ENCODE measurements at places on chromosomes 7 and 10.

- no peak for DNase-seq
These were observed 60.6 kb upstream of the FRMD4A start for GRCh38 chr10:14391342-14391741.

GRCh38 chr7:25069900-25070443 is 55.1 kb downstream of the CYCS start:
- peak; percentile 31 for DNase-seq

- DNase-seq: no peak
These were observed 230.4 kb downstream of the TMEM178B start for GRCh38 chr7:141304291-141304690.

DNA sequence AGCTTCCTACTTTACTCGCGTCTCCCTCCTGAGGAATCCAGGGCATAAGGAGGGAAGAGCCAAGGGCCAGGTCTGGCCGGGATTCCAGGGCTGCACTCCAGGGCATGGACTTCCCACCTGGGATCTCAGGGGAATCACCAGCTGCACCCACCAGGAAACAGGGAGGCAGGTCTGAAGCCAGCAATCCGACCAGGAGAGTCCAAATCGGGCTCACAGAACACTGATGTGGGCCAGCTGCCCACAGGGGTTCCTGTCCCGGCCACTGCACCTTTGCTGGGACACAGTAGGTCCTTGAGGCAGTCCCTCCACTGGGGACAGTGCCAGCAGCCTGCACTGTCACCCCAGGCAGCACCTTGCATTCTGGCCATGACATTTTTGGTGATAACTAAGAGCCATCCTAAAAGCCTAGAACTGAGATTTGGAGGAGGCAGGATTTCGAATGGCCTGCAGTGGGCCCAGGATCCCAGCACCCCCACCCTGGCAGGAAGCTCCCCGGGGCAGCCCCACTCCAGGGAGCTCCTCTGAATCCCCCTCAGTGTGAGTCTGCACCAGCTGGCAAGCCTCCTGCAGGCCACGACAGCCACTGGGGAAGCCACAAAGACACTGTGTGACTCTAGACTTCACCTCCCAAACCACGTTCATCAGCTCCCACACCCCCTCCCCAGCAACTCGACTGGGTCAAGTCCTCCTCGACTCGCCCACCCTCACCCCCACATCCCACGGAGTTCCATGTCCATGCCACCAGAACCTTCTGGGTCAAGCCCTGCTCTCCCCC is 71.5 kb upstream of the PPP2R2D start:
- no peak for DNase-seq

DNA sequence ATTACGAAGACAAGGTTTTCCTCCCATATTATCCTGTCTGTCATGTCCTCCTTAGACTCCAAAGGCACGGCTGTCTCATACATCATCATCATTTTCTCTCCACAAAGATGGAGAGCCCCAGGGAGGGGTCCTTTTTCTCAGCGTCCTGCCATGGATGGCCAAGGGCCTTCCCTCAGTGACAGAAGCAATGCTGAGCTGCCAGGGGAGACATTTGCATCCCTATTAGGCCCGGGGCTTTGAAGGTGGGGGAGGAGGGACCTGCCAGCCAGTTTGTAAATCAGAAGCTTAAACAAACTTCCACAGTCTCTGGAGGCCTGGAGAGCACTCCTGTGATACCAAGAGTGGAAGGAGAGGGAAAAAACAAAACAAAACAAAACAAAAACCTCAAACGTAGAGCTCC is 112.4 kb upstream of the ADO start:
- no peak for DNase-seq

DNA sequence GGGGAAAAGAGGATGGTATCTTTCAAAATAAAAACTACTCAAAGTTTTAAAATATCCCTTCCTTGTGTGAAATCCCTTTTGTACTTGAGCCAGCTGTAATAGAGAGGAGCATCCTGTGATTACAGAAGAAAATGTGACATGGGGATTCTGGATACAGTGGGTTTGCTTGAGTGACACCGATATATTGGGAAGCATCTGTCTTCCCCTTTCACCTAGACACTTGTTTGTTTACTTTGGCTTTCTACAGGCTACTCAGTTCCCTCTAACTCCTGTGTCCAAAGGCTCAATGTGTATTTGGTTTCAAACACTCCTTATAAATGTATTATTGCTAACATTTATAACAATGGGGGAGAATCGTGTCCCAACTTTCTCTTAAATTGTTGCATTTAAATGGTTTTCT is 24.4 kb downstream of the CPED1 start:
- no peak for DNase-seq

DNA sequence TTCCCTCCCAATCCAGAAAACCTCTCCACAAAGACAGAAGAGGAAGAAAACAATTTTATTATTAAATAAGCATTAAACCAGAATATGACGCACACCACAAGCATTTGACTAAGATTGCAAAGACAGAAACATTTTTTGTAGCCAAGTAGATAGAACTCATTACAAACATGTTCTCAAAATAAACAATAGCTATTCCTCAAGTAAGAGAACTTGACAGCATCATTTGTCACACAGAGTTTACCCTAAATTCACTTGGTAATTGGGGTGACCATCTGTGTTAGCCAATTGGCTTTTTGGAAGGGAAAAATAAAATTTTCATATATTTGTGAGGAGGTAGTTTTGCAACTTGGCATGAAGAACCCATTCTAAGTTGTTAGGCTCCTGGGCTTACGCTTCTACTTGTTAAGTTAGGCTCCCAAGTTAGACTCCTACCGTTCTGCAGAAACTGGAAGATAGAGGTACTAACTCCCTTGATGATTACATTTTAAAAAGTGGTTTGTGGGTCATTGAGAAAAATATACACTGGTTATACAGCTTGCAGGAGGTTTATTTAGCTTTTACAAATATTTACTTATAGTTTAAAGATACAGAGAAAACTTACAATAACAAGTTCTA is 618.6 kb upstream of the CNTNAP2 start:
- DNase-seq: no peak

DNA sequence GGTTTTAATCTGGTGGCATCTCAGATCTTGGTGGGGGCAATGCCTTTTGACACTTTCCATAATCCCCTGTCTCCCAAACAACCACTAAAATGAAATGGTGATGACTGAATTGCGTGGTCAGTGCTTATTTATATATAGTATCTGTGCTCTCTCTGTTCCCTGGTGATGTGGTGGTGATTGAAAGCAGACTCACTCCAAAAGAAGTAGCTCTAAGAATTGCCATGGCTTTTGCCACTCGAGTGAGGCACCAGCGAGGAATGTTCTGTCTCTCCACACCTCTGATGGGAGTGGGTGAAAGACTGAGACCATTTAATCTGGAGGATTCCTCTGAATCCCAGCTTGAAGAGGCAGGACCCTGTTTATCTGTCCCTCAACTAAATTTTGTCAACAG is 2.8 kb downstream of the DUSP5 start:
- DNase-seq: no peak

DNA sequence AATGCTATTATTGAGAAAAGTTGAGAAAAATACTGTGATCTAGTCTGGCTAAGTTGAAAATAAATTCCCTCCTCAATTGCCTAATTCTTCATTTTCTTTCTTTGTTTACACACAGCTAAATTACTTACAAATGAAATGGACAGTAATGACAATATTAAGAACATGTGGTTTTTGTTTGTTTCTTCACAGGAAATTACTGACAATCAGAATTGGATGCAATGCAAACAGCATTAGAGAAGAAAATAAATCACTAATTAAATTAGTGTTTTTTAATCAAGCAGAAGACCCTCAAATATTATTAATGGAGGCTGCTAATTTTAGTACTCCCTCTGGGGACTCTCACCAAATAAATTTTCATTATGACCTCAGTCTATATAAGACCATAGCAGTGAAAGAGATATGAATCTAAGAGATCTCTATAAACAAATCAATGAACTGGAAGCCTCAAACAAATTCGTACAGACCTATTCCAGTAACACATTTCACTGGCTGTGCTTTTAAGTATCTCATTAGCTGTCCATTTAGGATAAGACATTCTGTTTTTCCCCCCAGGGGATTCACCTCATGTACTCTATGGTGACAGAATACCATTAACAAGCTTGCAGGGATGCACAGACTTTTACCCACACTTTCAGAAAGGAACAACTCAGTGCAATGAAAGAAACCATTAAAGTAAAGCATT is 202.0 kb upstream of the DGKB start:
- no peak for DNase-seq

DNA sequence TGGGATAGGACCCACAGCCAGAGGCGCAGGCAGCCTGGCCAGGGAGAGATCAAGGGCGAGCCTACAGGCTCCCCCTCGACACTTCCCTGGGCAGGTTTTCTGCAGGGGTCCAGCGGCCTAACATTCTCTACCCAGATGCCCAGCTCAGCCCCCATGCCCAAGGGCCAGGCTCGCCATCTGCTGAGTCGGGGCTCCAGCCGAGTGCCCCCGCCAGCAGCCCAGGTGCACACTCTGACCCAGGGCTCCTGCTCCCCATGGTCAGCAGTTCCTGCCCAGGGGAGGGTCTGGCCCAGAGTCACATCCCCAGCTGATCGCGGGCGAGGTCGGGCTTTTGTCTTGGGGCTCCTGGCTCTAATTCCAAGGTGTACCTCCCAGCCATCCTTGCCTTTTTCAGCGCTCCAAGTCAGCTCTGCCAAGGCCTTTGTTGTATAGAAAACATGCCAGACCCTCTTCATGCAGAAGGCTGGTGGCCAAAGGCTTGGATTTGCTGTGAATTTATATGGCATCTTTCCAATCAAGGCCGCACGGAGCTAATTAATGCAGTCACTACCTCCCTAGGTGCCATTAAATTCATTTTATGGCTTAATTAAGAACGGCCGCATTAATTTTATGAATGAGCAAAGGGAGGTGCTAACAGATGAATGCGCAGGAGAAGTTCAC is 120.6 kb downstream of the LRRC18 start:
- DNase-seq: no peak

DNA sequence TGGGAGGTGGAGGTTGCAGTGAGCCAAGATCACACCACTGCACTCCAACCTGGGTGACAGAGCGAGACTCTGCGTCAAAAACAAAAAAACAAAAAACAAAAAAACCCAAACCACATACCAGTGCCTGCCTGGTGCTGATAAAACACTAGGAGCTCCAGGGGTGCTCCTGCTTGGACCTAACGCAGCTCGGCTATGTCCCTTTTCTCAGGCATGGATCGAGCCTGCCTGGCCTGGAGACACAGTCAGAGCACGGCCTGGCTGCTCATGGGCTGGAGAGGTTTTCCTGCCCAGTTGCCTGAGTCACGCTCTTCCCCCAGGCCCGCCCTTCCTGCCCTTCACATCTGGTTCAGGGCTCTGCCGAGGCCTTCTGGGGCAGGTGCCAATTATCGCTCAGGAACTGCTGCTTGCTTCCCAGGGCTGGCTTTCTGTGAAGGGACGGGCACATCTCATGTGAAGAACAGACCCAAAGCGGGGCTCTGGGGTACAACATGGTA is 12.6 kb upstream of the NPFFR1 start:
- DNase-seq: no peak

DNA sequence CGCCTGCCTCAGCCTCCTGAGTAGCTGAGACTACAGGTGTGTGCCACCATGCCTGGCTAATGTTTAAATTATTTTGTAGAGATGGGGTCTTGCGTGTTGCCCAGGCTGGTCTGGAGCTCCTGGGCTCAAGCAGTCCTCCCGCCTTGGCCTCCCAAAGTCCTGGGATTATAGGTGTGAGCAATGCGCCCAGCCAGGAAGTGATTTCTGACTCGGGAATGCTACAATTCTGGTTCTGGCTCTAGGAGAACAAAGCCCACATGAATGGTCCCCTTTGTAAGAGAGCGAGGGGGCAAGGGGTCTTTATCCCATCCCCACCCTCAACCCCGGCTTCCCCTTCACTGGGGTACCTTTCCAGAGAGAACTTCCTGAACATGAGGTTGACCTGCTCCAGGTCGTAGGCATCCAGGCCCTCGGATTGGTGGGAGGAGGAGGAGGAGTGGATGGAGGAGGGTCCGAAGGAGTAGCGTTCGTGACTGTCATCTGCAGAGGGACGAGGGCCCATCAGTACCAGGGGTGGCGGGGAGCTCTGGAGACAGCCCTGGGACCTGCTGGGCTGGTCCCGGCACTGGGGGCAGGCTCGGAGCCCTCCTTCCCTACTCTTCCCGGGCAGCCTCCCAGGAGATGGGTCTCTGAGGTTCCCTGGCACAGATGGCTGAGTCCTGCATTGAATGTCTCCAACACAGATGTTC is 79.9 kb upstream of the GNA12 start:
- DNase-seq: no peak

DNA sequence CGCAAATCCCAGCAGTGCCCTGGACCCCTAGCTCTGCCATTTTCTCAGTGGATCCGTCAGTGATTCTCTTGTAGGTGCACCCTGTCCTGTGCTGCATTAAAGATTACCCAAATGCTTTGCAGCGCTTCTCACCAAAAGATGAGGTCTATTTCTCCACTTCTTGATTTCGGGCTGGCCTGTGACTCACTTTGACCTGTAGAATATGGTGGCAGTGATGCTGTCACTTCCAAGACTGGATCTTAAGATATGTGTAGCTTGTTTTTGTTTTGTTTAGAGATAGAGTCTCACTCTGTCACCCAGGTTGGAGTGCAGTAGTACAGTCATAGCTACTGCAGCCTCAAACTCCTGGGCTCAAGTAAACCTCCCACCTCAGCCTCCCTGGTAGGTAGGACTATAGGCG is 37.0 kb upstream of the ZMIZ1 start:
- no peak for DNase-seq

DNA sequence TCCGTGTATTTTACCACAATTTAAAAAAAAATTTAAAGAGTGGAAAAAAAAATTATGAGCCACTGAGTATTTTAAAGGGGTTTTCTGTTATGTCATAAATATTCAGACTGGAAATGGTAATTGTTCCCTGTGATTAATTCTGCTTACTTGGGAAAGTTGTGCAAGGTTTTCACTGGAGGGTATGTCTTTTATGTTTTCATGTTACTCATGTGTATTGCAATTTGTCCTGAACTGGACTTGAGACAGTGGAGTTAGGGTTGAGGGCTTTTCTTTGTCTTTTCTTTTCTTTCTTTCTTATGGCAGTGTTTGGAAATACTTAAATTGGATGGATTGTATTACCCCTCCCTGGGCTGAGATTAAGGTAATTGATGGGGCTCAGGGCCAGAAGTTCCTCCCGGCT is 257.7 kb downstream of the BAMBI start:
- no peak for DNase-seq

- no peak for DNase-seq
These were observed 1061.1 kb upstream of the AUTS2 start for GRCh38 chr7:68537051-68537773.

- no peak for DNase-seq
These were observed 36.2 kb downstream of the CCDC6 start for GRCh38 chr10:59870152-59870551.

DNA sequence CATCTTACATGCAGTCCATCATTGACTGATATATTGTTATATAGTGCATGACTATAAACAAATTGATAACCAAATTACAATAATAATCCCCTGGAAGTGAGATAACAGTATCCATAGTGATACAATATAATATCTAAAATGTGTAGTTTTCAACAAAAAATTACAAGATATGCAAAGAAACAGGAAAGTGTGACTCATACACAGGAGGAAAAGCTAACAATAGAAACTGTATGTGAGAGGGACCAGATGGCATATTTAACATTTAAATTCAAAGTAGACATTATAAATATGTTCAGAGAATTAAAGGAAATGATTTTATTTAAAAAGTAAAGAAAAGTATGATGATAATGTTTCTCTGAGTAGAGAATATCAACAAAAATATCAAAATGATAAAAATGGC is 8.0 kb downstream of the OR9A2 start:
- DNase-seq: no peak

Data from CD8-positive, alpha-beta memory T cell (primary cell).